ENCODE measurements at places on chromosomes 5 and 9.

- DNase-seq: no peak
These were observed 12.6 kb downstream of the ANKDD1B start for GRCh38 chr5:75623846-75624245.

GRCh38 chr9:123642291-123643278, 286.6 kb downstream of the CRB2 start:
- DNase-seq: no peak

DNA sequence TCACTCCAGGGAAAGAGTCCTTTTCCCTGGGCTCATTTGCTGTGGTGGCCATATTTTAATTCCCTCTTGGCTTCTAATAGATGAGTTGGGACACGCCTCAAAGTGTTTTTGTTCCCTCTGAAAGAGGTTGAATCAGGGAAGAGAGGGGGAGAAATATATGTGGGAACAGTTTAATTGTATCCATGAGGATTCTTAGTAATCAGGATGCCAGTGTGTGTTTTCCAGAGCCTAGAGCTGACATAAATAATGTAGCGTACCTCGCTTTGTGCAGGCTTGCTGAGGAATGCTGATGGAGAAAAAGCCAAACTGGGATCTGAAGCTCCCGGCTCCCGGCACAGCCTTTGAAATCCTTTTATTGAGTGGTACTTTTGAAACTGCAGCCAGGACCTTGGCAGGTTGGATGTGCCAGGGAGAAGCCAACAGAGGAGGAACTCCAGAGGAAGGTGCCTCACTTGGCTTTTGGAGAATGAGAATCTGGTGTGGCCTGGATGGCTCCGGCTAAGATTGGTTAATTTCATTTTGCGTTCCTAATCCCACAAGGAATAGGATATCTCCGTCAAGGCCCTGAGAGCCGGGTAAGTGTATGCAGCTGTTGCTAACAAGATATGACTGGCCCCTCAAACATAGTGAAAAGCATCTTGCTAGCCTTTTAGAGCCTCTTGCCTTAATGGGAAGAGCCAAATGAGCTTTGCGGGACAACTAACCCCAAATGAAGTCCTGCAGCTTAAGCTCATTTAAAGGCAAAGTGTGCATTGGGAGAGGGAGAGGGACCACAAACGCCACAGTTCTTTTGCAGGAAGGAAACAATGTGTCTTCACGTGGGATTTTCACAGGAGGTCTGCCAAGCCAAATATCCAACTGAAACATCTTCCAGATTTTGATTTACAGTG, 471.1 kb upstream of the WWC1 start:
- no peak for DNase-seq

DNA sequence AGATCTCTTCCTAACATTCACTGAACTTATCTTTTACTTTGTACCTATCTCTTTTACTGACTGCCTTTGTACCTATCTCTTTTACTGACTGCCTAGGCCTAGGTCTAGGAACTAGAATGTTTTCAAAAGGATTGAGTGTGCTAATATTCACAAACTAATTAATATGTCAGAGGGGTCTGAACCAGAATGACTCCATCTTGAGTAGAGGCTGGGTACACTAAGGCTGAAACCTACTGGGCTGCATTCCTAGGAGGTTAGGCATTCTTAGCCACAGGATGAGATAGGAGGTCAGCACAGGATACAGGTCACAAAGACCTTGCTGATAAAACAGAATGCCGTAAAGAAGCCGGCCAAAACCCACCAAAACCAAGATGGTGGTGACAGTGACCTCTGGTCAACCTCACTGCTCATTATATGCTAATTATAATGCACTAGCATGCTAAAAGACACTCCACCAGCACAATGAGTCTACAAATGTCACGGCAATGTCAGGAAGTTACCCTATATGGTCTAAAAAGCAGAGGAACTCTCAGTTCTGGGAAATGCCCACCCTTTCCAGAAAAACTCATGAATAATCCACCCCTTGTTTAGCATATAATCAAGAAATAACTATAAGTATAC, 2.5 kb upstream of the RHOBTB3 start:
- no peak for DNase-seq

DNA sequence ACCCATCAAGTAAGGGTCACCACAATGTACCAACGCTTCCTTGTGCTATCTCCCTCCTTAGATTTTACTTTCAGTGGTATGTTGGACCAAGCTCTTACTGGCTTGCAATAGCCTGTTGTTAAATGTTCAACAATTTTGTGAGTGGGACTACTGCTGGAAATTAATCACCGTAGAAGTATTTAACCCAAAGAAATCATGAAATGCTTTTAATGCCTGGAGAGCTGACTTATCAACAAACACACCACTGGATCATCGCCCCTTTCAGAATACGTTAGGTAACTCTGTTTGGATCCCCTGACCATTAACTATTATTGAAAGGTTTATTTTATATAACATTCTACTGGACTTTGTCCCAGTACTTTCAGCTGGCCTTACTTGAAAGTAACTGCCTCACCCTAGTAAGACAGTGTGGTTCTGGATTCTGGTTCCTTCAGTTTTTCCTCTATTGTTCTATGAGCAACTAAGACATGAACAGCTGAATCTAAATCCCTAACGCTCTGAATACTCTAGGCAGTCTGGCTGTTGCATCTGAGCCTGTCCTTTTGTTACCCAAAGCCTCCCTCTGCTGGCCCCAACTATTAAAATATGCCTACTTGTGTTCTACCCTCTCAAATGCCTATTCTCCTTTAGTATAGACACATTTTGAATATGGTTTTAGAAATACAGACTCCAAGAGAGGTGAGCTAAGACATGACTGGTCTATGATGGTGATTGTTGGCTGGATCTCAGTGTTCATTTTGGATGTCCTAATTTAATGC, 1203.4 kb upstream of the DMAC1 start:
- DNase-seq: no peak

GRCh38 chr9:34089311-34089710, 37.2 kb downstream of the DCAF12 start:
- no peak for DNase-seq

DNA sequence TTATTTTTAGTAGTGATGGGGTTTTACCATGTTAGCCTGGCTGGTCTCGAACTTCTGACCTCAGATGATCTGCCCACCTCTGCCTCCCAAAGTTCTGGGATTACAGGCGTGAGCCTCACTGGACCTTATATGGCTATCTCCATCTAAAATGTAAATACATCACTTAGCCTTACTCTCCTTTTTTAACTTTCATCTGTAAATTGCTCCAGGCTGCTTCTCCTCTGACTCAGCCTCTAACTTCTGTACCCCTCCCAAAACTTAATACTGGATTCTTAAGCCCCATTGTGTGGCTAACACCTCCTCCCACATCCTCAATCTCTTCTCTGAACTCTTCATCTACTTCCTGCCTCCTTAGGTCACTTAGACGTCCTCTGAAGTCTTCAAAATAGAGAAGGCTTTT, 4.0 kb downstream of the SNX30 start:
- no peak for DNase-seq

GRCh38 chr5:87243161-87243844, 24.4 kb upstream of the RASA1 start:
- DNase-seq: no peak

DNA sequence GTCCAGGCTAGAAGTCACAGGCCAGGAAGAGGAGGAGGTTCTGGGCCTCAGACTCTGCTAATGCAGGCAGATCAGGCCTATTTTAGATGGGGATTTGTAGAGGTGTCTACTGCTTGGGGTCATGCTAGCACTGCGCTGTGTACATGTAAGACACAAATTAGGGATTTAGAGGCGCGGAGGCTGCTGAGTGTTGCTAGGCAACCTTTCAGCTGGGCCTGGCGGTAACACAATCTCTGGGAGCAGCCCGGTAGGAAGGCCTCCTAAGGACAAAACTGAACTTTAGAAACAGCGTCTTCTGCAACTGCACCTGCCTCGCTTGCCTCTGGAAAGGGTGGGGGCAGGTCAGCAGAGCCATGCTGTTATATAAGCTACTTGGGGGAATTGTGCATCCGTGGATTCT, 147.9 kb downstream of the MACROH2A1 start:
- no peak for DNase-seq

- no peak for DNase-seq
These were observed 377.7 kb downstream of the PIK3R1 start for GRCh38 chr5:68593211-68593671.

- no peak for DNase-seq
These were observed 159.7 kb upstream of the RAPGEF1 start for GRCh38 chr9:131899296-131900228.

GRCh38 chr5:26881901-26882300, 156.5 kb downstream of the CDH9 start:
- DNase-seq: no peak

DNA sequence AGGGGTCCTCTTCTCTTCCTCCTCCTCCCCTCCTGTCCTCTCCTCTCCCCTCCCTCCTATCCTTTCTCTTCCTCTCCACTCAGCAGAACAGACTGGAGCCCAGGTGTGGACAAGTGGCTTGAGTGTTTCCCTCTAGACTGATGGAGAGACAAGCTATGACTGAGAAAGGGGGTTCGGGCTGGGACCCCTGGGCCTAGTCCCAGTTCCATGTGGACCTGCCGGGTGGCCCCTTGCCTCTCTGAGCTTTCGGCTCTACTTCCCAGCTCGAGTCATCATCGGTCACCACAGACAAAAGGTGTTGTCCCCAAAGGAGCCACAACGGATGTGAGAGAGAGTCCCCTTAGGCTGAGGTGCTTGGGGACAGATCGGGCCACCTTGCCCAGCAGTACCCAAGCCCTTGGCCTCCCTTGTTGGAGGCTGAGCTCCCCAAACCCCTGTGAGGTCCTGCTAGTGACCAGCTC, 3.4 kb upstream of the RXRA start:
- no peak for DNase-seq

DNA sequence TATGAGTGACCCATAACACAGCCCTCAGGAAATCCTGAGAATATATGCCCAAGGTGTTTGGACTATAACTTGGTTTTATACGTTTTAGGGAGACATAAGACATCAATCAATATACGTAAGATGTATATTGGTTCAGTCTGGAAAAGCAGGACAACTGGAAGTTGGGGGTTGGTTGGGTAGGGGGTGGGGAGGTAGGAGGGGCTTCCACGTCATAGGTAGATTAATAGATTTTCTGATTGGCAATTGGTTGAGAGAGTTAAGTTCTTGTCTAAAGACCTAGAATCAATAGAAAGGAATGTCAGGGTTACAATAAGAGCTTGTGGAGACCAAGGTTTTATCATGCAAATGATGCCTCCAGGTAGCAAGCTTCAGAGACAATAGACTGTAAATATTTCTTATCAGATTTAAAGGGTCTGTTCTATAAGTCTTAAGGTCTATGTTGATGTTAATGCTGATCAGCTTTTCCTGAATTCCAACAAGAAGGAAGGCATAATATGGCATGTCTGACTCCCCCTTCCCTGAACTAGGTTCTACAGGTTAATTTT, 2267.7 kb upstream of the ACO1 start:
- DNase-seq: no peak

GRCh38 chr5:132098151-132098594, 24.6 kb downstream of the CSF2 start:
- no peak for DNase-seq

DNA sequence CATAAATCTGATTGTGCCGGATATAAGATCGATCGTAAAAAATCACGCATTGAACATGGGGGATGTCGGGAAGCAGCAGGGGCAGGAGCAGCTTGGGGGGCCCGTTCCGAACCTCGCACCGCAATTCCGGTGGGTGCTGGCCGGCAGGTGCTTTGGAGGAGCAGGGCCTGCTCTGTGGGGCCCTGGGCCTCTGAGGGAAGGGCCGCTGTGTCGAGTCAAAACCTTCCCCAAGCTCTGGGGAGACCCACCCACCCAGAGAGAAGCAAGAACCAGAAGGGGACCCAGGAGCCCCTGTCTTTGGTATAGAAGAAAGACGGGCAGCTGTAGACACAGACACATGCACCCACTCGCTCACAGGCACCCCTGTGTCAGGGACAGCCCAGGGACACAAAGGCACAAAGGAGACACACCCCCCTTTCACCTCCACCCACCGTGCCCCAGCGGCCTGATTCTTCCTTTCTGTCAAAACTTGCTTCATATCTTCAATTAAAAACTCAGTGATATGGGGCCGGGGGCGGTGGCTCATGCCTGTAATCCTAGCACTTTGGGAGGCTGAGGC, 49.4 kb upstream of the ZBTB43 start:
- DNase-seq: no peak

DNA sequence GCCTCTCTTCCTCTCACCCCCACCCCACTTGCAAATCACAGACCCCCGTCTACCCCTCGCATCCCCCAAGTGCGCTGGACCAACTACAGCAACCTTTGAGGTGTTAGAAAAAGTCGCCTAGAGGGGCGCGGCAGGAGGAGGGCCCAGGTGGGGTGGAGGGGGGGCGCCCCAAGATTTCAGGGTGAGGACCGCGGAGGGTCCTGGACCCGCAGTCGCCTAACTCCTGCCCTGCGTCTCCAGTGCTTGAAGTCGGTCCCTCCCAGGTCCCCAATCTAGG, 379 bp upstream of the EGFLAM start:
- no peak for DNase-seq

DNA sequence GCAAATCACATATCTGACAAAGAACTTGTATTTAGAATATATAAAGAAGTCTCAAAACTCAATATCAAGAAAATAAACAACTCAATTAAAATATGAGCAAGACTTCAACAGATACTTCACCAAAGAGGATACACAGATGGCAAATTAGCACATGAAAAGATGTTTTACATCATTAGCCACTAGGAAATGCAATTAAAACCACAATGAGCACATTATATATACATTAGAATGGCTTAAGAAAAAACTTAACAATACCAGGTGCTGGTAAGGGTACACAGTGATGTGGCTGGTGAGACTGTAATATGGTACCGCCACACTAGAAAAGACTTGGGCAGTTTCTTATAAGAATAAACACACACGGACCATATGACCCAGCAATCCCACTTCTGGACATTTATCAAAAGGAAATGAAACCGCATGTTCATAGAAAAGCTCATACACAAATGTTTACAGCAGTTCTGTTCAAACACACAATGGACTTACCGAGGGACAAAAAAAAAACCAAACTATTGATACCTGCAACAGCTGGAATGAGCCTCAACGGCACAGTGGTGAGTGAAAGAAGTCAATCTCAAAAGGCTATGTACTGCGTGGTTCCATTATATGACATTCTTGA, 27.6 kb downstream of the SEMA4D start:
- no peak for DNase-seq

- DNase-seq: no peak
These were observed 345.3 kb downstream of the NR2F1-AS1 start for GRCh38 chr5:93235761-93236160.

- no peak for DNase-seq
These were observed 44.3 kb upstream of the F2RL2 start for GRCh38 chr5:76667495-76667894.

DNA sequence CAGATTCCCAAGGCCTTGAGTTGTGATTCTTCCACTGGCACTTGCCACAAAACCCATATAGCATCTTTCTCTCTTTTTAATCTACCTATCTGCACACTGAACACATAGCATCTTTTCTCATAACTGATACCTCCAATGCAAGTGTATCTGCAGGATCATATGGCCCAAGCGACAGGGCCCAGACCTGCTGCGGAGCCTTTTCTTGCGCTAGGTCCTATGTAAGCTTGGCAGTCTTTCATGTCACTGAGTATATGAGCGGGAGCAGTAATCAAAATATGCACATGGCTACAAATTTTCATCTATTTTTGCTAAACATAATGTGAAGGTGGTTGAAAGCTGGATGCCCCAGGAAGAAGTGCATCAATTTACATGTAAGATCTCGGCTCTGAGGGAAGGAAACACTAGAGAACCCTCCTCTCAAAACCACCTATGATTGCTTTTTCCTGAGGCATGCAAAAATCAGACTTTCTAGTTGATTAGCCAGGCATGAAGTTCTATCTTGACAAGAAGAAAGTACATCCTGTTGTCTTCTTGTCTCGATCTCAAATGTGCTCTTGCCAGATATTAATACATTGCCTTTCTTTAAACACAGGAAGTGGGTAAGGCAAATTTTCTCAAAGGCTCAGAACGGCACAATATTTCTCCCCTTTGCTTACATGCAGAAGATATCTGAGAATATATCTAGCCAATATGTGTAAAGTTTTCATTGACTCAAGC, 26.9 kb upstream of the CEMIP2 start:
- DNase-seq: no peak

All from activated T-helper 1 cell treated with anti-CD3 and anti-CD28 coated beads, Interleukin-2, amount 50 U/mL, for 16 hours (primary cell).